ENCODE measurements at places on chromosomes 6 and 20. TPM values are rescaled to one million over a fixed set of nuclear protein-coding genes. Genes with fewer than 3 reads are reported as not detected.

GRCh38 chr6:128149796-128150195 is 248.9 kb upstream of the THEMIS start:
- no peaks in the 10 kb centered on the region for H3K36me3 ChIP-seq
- no peaks in the 10 kb centered on the region for H3K27me3 ChIP-seq
- DNase-seq = no peak
- H3K4me1 ChIP-seq = no peaks in the 10 kb centered on the region

DNA sequence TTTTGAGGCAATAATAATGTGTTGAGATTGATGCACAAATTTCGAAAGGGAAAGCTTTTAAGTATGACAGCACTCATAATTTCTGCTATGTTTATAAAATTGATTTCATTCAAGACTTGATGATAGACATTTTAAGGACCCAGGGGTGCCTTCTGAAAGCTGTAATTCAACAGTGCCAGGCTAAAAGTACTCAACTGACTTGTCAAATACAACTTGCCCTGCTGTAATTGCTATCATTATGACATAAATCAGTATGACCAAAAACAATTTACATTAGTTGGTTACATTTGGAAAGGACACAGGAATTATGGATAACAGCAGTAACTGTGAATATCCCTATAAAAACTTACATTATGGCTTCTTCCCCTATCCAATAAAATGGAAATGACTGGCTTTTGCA is 178.9 kb downstream of the MMUT start:
- DNase-seq = no peak
- H3K36me3 ChIP-seq = no peaks in the 10 kb centered on the region
- H3K4me1 ChIP-seq = no peaks in the 10 kb centered on the region
- no peak overlapping the region for H3K4me3 ChIP-seq

- peaks cover 58% of the 10 kb centered on the region for H3K36me3 ChIP-seq
- no peaks in the 10 kb centered on the region for H3K27me3 ChIP-seq
- no peak for DNase-seq
- H3K4me1 ChIP-seq = no peaks in the 10 kb centered on the region
- no peak overlapping the region for H3K4me3 ChIP-seq
These were observed 34.5 kb upstream of the MPC1 start for GRCh38 chr6:166417285-166417691.

The PARD6B gene
- 10.3 TPM for total RNA-seq

The ROMO1 gene
- total RNA-seq = 146 TPM

The ZC2HC1B gene
- not detected for total RNA-seq

The TMC2 gene
- not detected for total RNA-seq

The RBBP8NL gene
- 2.0 TPM for total RNA-seq

DNA sequence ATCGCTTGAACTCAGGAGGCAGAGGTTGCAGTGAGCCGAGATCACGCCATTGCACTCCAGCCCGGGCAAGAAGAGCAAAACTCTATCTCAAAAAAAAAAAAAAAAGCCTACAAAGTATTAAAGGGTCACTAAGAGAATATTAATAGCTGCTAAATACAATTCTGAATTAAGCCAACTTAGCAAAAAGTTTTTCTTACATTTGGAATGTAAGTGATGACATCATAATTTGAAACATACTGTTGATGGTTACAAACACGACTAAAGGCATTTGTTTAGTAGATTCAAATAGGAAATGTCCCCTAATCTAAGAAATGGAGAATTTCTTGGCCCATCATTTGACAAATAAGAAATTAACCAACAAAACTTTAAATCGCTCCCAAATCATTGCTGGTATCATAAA is 282.8 kb downstream of the RNGTT start:
- H3K4me3 ChIP-seq = no peak overlapping the region
- no peak overlapping the region for H3K27ac ChIP-seq
- H3K36me3 ChIP-seq = peaks cover 3% of the 10 kb centered on the region
- H3K4me1 ChIP-seq = no peaks in the 10 kb centered on the region
- no peak for DNase-seq

GRCh38 chr6:87099472-87099871 is 4.6 kb upstream of the CGA start:
- no peaks in the 10 kb centered on the region for H3K4me1 ChIP-seq
- no peak for DNase-seq
- H3K36me3 ChIP-seq = no peaks in the 10 kb centered on the region
- no peak overlapping the region for H3K27ac ChIP-seq
- H3K4me3 ChIP-seq = no peak overlapping the region

Data from suprapubic skin (tissue), 4 donors.